ENCODE measurements at places on chromosomes 13 and 19. TPM values are rescaled to one million over a fixed set of nuclear protein-coding genes. Genes with fewer than 3 reads are reported as not detected.
A peak's percentile ranks its signal among the peaks of the same experiment; 100 is the strongest.

- DNase-seq, result no peak
These were observed 8.8 kb upstream of the CD22 start for GRCh38 chr19:35320065-35320713.

GRCh38 chr13:98900442-98900841 is 77.4 kb downstream of the DOCK9 start:
- DNase-seq, result no peak

- DNase-seq, result no peak
These were observed 451.0 kb upstream of the SLC10A2 start for GRCh38 chr13:103517066-103517767.

GRCh38 chr13:46698910-46699460 is 98.0 kb downstream of the ESD start:
- no peak for DNase-seq

DNA sequence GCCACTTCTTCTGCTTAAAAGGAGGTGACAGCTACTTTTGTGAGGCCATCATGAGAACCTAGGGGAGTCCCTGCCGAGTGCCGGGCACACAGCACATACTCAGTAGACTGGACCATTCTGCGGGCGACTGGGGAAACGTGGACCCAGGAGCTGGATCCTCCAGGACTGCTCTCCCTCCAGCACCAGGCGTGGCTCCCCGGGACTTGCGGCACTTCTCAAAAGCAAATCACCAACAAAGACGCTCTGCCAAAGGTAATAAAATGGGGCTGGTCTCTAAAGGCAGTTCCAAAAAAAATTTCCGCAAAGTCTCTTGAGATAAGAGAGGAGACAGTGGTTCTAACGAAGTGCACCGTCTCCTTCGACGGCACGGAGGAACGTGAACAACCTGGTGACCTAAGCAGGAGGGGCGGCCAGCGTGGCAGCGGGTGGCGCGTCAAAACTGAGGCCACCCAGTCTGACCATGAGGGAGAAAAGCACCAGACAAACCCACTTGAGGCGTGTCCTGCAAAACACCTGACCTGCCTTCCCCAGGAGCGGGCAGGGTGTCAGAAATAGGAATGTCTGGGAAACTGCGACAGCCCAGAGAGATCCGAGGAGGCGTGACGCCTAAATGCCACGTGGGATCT is 1.4 kb upstream of the TMPRSS9 start:
- no peak for DNase-seq

DNA sequence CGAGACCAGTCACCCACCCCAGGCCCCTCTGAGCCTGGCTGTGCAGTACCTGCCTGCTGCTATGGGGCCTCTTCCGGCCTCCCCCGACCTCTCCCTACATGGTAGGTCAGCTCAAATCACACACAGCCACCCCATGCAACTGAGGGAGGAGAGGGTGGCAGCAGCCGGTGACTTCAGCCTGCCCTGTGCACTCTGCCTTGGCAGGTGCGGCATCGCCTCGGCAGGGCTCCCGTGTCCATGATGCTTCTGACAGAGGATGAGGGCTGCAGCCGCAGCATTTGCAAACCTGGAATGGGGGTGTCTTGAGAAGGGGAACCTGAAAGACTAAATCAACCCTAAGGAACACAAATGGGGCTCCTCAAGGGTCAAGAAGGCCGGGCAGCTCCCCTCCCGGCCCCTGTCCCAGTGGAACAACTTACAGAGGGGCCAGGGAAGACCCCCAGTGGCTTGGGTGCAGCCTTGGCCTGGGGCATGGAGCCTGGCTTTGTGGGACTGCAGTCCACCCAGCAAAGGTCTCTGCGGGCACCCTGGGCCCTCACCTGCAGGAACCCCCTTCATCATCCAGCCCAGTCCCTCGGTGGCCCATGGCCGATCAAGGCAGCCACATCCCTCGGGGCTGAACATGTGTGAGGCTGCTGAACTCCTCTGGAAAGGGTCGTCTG is 6.7 kb downstream of the TEX29 start:
- DNase-seq, result no peak

DNA sequence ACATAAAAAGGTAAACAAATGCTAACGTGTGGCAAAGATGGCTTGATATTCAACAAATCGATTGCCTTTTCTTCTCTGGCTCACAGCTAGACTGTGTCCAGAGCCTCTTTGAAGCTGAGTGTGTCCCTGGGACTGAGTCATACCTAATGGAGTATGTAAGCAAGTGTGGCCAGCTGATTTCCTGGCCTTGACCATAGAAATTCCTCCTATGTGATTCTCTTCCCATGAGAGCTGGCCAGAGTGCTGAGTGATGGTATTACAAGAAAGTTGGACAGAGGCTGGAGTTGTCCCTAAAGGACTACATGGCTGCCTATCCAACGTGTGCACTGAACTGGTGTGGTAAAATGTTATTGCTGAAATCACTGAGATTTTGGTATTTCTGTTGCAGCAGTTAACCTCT is 320.1 kb upstream of the SLC10A2 start:
- no peak for DNase-seq

GRCh38 chr13:106329941-106330340 is 205.5 kb downstream of the EFNB2 start:
- DNase-seq, result no peak

DNA sequence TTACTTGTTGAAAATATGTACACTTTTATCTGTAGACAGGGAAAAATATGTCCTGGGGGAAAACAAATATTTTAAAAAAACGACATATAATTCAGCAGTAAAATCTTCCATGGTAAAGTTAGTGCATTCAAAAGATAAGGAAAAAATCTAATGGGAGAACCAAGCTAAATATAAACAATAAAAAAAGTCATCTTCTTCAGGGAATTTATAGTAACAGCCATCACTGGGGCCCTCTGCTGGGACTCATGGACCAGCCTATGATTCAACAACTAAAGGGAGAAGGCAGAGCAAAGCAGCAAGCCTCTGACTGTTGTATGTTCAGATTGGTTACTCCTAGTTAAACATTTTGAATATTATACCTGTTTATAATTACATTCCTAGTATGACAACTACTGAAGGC is 93.0 kb downstream of the ITGBL1 start:
- no peak for DNase-seq

GRCh38 chr13:110665491-110666254 is 40.2 kb downstream of the CARS2 start:
- no peak for DNase-seq

DNA sequence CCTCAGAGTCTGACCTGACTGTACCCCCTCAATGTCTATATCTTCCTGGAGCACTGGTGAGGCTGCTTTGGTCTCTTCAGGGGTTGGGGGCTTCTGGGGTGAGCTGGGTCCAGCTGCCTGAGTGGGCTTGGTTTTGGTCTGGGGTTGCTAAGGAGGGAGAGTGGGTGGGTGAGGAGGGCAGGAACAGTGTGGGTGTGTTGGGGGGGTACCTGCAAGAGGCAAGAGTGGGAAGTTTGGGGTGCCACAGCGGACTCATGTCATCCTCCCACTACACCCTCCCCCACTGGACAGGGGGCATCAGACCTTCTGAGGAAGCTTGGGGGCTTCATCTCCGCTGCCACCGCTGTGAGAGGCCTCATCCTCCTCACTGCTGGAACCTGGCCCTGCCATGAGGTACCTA is 13.6 kb downstream of the ZNF575 start:
- DNase-seq, result no peak

- peak; percentile 91 for DNase-seq
These were observed at the start of the genes MAN2B1 and WDR83 for GRCh38 chr19:12666265-12667048. Gene MAN2B1 (minus strand): TSS chr19:12666742. CDS start chr19:12666701, 41 bp downstream. Gene WDR83 (plus strand): TSS chr19:12666807. CDS start chr19:12669791, 2,984 bp downstream.

- DNase-seq, result no peak
These were observed 2.7 kb upstream of the REXO1 start for GRCh38 chr19:1850809-1851653.

GRCh38 chr19:47351548-47351947 is 2.4 kb downstream of the DHX34 start:
- no peak for DNase-seq

DNA sequence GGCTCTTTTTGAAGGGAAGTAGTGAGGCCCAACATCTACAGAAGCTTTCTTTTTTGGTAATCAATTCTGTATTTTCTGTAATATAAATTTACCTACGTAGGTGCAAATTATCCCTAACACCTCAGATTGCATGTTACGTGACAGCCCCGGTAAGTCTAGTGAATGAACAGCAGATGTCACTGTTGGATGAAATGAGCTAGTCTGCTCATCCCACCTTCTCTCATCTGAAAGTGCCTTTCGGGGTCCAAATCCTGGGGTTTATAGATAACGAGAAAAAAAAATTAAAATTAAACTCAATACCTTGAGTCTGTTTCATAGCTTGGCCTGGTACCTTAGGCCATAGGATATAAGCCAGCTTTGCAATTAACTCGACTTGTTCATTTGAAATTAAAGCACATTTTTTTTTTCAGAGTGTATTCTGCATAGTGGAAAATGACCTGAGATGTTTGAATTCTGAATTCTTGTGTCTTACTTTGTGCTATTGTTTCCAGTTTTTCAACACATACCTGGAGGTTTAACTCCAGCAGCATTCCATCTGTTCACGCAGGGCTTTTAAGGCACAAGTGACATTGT is 548.2 kb downstream of the GPC5 start:
- no peak for DNase-seq

DNA sequence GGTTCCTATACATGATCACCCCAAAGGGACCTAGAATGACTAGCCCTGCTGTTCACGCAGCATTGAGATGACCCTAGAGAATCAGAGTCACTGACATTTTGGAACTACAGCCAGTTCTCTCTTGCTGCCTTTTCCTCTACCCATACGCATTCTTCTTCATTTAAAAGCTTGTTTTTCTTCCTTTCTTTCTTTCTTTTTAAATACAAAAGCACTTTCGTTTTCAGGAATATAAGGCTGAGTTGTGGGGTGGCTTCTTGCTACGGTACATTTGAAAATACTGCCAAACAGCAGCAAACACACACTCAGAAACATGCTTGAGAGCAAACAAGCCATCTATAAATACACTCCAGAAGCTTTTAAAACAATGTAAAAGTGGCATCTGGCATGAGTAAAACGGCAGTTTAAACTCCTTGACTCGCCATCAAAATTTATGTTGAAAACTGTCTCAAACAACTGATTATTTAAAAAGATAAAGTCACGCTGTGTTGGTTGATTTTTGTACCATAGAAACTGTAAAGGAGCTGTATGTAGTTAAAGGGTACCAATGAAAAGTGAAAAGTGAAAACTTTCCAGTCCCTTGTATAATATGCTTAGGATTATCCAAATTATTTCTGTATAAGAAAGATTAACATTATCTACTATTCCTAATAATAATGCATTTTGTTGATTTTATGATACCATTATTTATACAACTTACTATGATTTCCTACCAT is 95.6 kb downstream of the PCDH9 start:
- no peak for DNase-seq

- no peak for DNase-seq
These were observed 1.5 kb upstream of the NTN5 start for GRCh38 chr19:48674216-48674809.

GRCh38 chr19:48499316-48500090 is 12.1 kb downstream of the LMTK3 start:
- no peak for DNase-seq

DNA sequence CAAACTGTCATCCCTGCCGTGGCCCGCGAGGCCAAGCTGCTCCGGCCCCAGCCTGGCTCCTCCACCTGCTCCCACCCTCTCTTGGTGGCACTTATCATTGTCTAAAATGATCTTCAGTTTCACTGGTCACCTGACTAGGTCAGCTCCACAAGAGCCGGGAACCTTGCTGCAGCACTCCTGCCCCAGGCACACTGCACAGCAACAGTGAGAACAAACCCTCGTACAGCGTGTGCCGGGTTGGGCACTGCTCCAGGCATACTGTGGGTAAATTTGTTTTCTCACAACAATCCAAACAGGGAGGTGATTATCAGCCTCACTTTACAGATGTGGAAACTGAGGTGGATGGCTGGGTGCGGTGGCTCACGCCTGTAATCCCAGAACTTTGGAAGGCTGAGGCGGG is 8.9 kb downstream of the DEDD2 start:
- DNase-seq, result no peak

DNA sequence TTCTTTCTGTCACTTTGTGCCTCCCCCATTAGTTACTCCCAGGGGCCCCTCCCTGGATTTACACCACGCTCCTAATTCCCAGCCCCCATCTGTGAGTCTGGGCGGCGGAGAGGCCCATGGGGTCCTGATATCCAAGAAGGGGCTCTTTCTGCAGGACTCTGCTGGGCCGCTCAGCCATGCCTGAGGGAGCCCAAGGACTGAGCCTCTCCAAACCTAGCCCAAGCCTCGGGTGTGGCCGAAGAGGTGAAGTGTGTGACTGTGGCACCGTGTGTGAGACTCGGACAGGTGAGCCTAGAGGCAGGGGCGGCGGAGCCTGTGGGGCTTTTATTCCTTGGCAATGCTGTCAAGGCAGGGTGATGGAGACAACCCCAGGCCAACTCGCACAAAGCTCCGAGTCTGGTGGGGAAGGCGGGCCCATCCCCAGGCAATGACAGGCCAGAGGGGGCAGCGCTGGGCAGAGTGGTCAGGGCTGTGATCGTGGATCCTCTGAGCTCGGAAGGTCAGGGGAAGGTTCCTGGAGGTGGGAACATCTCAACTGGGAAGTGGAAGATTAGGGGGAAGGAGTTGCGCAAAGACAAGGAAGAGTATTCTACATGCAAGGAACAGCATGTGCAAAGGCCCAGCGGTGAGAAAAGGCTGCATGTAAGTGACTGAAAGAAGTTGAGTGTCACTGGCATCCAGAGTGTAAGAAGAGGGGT is 1.6 kb downstream of the PLEKHG2 start:
- DNase-seq, result peak; percentile 71

DNA sequence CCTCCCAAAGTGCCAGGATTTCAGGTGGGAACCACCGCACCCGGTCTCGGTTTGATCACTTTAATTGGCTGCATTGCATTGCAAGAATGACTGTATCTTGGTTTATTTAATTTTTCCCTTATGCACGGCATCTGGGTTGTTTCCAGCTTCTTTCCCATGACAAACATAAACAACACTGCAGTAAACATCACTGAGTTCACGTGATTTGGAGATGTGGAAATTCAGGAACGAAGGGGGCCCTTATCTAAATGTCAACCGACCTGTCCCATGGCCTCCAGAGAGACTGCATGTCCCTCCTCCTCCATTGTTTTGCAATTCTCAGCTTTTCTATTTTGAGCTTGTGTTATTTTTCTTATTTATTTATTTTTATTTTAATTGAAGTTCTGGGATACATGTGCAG is 14.4 kb upstream of the SULT2B1 start:
- DNase-seq, result no peak

- no peak for DNase-seq
These were observed 153.5 kb downstream of the STK24 start for GRCh38 chr13:98423417-98423816.

GRCh38 chr19:13604902-13605586 is 98.8 kb upstream of the CACNA1A start:
- no peak for DNase-seq

DNA sequence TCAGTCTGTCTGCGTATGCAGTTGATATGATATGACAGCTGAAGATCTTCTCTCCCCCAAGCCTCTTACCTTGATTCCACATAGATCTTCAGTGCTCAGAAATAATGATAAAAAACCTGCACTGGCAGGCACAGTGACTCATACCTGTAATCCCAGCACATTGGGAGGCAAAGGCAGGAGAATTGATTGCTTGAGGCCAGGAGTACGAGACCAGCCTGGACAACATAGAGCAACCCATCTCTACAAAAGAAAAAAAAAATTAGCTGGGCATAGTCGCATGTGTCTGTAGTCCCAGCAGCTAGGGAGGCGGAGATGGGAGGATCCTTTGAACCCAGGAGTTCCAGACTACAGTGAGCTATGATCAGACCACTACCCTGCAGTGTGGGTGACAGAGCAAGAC is 551.0 kb upstream of the MIR17HG start:
- DNase-seq, result no peak

KANK3 gene
- total RNA-seq, result 54.0 TPM

C1QTNF9B gene
- total RNA-seq, result not detected

PRR22 gene
- 2.0 TPM for total RNA-seq

PBX4 gene
- total RNA-seq, result 3.4 TPM

ANGPTL8 gene
- total RNA-seq, result not detected

CYP2B6 gene
- total RNA-seq, result 1.9 TPM

SAE1 gene
- total RNA-seq, result 57.6 TPM

TSHZ3 gene
- total RNA-seq, result 5.8 TPM

RAB3A gene
- total RNA-seq, result 1.9 TPM

Measured in upper lobe of right lung (tissue), 1 donor.